ENCODE measurements at places on chromosomes 12 and 14.

GRCh38 chr12:117140397-117141096 is 41.3 kb upstream of the TESC start:
- DNase-seq: peak; percentile 46

GRCh38 chr14:67077921-67078320 is 111.3 kb upstream of the GARIN2 start:
- no peak for DNase-seq

- no peak for DNase-seq
Observed at GRCh38 chr14:51512316-51512715, 139.4 kb upstream of the FRMD6 start.

GRCh38 chr12:121467638-121468498 is 68.0 kb downstream of the RNF34 start:
- peak; percentile 50 for DNase-seq

DNA sequence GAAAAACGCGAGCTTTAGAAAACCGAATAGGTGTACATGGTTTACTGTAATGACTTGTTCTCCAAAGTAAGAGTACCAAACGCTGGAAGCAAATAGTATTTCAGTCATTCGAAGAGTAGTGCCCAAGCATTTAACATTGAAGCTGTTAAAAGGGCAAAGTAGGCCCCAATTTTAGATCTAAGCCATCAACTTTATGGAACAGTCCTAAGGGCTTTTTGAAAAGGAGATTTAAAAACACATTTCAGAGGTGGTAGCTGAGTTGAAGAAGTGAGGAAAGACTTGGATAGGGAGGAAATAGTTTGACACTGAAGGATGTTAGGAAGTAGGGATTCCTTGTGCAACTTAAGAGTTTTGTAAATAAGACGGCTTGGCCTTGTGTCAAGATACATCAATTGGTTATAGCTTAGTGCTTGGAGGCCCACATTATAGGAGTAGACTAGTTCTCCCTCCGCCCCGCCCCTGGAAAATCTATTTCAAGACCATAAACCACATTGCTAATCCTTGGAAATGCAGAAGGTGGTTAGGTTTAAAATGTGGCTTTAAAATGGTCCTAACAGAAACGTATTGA is 783 bp upstream of the TUBA1B start:
- no peak for DNase-seq
